ENCODE measurements at places on chromosomes 2 and 18.

- no peak for DNase-seq
These were observed 149.7 kb downstream of the NCK2 start for GRCh38 chr2:105894327-105894944.

DNA sequence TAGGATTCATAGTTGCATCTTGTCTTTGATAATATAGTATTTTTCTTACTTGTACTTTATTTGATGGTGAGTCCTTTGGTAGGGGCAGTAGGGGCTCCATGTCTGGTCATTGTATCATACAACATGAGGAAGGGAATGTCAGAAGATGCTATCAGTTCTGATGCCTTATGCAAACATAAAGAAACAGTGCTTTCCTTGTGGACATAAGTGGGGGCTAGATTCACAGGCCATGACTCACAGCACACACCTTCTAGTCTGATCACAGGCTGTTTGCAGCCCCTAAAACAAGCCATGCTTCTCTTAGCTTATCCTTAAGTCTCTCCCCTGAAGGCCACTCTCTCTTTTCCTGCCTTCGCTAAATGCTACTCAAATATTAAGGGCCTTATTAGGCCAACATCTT, 10.7 kb upstream of the SLC14A1 start:
- no peak for DNase-seq

DNA sequence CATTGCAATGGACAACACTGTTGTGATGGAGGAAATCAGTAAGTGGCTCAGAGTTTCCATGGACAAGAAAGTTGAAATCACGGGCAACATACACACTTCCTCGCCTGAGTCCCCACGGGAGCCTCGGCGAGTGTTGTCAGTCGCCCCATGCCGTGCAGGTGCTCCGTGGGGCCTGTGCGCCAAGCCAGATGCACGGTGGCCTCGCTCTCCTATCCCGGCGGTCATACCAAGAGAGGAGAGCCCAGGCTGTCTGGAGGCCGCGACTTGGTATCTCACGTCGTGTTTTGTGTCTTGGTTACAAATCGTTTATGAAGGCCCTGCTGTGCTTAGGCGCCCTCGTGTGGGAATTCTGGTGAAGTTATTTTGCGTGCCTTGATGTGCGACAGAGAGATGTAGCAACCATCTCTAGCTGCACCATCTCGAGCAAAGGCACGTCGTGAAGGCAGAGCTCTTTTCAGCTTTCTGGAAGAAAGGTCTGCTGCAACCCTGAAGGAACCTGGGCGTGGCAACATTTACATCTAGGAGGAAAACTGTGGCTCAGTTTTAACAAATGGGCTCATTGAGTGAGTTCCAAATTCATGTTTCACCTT, 21.8 kb downstream of the ATG4B start:
- DNase-seq: peak; percentile 11

DNA sequence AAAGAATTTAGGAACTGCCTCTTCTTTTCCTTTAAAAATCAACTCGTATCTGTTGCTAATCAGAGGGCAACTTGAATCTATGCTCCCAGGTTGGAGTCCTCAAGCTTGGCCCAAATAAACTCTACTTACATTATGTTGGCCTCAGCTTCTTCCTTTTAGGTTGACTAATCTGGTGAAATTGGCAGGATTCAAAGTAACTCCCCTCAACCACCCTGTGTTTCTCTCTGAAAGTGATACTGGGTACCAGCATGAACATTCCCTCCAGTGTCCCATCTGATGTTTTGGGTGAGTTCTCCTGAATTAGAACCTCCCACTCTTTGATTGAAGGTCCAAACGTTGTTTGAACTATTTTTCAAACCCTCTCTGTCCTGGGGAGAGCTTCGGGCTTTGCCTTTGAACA, 41.3 kb upstream of the MSH6 start:
- no peak for DNase-seq

- no peak for DNase-seq
These were observed 126.8 kb downstream of the ATP9B start for GRCh38 chr18:79195716-79196683.

- no peak for DNase-seq
These were observed 162.2 kb upstream of the PGAP1 start for GRCh38 chr2:197088694-197089093.

- no peak for DNase-seq
These were observed 44.1 kb downstream of the MTHFD2 start for GRCh38 chr2:74242354-74243071.

DNA sequence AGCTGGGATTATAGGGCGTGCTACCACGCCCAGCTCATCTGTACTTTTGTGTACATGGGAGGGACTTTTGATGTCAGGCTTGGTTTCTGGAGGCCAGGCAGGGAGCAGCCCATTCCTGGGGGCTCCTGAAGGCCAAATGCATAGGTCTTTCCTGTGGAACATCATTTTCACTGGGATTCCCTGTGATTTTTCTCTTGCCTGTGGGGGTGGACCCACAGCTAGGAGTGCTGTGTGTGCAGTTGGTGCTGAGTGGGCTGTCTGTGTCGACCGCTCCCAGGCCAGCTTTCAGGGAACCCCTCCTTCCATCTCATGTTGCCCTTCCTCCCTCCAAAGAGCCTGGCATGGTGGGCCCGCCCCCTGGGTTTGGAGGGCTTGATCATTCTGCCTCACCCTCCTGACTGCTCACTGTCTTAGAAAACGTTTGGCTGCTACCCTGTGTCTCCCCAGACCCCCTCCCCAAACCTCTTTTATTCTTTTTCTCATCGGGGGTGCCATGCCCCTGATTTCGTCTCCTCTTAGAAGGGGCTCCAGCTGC, 10.5 kb downstream of the EFHD1 start:
- DNase-seq: no peak

DNA sequence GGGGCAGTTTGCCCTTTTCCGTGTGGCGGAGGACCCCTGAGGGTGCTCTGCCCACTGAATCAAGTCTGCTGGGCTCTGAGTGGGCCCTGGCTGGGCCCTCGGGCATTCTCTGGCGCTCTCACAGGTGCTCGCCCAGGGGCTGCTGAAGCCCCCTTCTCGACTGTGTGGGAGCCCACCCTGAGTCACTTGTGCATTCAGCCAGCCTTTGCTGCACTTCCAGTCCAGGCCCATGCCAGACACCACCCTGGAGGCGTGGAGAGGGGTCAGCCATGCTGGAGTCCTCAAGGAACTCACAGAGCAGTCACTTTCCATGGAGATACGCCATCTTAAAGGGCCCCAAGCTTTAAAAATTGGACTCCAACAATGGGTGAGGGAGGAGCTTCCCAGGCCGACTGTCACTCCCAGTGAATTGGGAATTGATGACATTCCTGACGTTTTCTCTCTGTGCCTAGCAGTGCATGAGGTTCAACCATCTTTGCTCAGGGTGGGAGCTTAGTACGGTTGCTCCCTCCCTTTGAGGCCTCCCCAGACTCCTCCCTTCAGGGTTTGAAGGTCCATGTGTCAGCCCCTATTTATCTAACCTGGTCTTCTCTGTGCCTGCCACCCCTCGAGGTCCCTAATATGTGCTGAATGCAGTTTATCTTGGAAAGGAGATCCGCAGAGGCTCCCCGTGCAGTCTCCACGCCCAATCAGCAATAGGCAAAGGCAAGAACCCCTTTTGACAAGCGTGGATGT, 71.8 kb upstream of the HS6ST1 start:
- no peak for DNase-seq

GRCh38 chr2:84801811-84802210, 79.1 kb downstream of the TRABD2A start:
- DNase-seq: no peak

GRCh38 chr2:28533044-28533680, 37.3 kb downstream of the PLB1 start:
- DNase-seq: no peak

GRCh38 chr2:70962211-70962884, 16.1 kb upstream of the ANKRD53 start:
- no peak for DNase-seq

DNA sequence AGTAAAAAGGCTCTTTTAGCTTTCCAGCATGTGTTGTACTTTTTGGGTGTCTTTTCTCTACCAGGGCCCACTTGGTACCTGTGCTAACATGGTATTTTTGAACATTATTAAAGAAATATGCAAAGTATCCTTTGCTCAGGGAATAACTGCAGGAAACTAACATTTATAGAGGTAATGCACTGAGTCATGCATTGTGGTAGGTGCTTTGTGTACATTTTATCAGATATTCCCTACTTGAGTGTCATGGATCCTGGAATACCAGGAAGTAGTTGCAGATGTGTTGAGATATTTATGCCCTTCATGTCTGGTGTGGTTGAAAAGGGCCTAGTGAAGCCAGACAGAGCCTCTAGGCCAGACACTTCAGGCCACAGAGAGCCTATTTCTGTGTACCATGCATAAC, 215.5 kb upstream of the CYRIA start:
- DNase-seq: no peak

DNA sequence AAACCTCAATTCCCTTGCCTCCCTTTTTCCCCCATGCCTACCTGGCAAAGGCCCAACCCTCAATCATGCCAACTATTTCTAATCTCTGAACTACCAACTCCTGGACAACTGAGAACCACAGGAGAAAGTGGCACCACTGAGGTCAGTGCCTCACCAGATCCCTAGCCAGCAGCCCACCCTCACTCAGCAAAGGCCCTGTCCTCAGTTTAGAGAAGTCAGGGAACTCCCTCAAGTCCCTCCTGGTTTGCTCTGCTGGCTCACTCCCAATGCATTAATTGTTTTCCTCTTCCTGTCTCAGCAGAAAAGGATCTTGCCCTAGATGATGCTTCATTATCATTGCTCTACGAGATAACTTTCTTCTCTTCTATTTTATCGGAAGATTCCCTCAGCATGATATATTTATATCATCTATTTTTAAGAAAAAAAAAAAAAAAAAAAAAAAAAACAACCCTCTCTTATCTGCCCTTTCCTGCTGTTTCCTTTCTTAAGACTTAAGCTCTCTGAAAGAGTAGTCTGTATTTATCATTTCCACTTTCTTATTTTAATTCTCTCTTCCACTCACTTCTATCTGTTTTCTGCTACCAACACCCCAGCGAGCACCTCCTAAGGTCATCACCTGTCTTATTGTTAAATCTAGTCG, 22.7 kb upstream of the ZBTB14 start:
- DNase-seq: no peak

- DNase-seq: peak; percentile 43
These were observed 36.3 kb downstream of the YWHAQ start for GRCh38 chr2:9594366-9595054.

GRCh38 chr2:123826729-123827271, 198.3 kb upstream of the CNTNAP5 start:
- no peak for DNase-seq

DNA sequence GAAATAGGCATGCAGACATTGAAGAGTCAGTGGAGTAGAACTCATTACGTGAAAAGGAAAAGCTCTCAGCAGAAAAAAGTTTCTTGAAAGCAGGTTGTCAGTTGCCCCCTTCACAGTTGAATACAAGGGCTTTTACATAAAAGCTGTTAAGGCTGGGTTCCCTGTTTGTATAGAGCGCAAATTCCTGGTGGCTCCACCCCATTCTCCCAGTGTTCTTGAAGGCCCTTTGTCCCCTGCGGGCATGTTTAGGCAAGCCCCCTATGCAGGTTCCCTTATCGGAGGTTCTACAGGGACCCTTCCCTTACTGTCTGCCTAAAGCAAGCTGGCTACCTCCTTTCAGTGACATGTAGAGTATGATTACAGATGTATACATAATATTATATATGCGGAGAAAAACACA, 497.2 kb upstream of the SYT4 start:
- no peak for DNase-seq

GRCh38 chr18:45608400-45608799, 6.9 kb upstream of the SLC14A2 start:
- no peak for DNase-seq

DNA sequence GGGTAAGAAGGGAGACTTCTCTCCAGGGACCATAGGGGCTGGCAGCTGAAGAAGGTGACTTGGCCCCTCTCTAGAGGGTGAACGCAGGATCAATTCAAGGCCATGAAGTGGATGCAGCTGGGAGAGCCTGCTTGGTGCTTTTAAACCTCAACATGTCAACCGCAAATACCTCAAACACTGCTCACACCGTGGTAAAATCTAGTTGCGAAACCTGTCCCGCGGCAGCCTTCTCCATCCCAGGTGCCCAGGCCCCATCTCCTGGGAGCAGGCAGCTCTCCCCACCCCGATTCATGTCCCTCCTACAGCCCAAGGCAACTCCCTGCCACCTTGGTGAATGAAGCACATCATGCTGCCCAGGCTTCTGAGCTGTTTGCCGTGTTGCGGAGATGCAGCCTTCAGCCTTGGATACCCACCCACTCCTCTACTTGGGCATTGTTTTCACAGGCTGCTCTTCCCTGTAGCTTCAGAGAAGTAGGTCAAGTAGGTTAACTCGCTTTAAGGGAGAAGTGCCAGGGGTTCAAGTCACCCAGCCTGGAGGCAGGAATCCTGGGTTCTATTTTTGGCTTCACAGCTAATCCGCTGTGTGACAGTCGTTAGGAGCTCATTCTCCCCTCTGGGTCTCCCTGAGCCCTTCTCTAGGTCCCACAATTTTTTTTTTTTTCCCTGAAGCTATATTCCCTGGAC, 6.2 kb upstream of the EFR3B start:
- DNase-seq: no peak
